LoVo (cell line): ENCODE measurements at places on chromosomes 2 and 18.

DNA sequence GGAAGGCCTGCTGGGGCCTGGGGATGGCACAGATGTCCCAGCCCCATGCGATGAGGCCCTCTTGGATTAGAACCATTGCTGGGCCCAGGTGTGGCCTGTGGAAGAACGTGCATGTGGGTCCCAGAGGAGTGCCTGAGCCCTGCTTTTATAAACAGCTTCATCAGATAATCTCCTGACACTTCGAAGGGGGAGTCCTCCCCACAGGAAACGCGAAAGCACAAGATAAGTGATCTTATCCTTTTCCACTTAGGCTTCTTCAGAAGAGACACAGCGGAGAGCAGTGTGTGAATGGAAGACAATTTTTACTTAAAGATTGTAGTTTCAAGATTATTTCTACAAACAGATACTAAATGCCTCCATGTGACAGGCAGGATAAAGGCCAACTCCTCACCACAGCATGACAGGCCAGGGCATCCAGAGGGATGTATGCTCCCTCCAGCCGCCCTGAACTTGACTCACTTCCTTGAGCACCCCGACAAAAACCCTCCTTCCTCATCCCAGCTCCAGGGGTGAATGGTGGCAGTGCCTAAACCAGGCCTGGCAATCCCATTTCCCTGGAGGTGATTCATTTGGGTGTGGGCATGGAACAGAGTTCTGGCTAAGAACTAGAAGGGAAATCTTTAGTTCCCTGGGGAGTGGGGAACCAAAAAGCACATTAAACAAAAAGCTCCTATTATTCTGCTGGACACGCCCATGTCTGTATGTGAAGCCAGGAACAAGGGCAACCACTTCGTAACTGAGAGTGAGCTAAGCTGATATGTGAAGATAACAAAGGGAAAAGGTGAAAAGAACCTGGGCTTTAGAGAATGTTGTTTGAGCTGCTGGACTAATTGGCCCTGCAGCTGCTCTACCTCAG, 56.2 kb upstream of the TMEM163 start:
- no peak for DNase-seq

DNA sequence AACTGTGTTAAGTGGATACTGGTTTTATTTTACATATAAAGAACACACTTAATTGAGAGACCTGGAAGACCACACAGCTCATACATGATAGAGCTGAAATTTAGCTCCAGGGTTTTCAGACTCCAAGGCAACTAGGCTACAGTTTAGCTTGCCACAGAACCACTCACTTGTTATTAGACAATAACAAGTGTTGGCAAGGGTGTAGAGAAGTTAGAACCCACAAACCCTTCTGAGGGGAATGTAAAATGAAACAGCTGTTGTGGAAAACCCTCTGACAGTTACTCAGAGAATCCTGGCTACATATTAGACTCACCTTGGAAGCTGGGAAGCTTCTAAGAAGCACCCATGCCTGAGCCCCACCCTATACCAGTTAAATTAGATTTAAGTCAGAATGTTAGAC, 75.3 kb downstream of the MAP3K20 start:
- DNase-seq, result no peak

GRCh38 chr2:96203130-96204028, 5.2 kb downstream of the STARD7 start:
- DNase-seq, result no peak

GRCh38 chr2:101231937-101232730, 20.6 kb upstream of the CNOT11 start:
- DNase-seq, result no peak

DNA sequence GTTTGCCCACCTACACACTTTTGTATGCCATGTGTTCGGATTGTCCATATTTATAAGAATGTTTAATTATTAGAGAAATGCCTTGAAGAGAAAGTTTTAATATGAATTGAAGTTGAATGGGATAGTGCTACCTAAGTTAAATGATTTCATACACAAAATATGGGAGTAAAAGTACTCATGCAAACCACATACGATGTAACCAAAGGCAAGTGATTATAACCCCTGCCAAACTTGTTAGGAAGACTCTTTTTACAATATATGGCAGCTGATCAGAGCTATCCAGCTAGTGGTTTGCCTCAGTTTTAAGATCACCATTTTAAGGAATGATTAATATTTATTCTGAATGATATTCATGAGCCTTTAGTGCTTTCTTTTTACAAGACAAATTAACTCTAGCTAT, 106.7 kb downstream of the MYO1B start:
- DNase-seq, result no peak

- DNase-seq, result no peak
These were observed 2.1 kb upstream of the TOGARAM2 start for GRCh38 chr2:28979041-28979440.

DNA sequence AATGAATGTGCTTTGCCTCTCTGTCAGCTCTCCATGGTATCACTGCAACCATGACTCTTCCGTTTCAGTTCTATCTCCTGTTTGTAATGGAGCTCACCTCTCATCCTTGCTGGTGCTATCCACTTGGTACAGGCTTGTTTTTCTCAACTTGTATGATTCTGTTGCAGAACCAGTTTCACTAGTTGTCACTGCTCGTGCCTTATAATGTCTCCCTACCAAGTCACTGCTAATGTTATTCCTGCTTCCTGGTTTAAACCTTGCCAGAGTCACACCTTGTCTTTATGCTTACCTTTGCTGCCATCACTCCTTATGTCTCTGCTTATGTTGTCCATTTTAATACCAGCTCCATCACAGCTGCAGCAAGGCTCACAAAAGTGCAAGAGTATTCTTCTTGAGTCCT, 1191.0 kb upstream of the LRRTM1 start:
- no peak for DNase-seq

GRCh38 chr2:68907920-68908253, 36.7 kb upstream of the BMP10 start:
- DNase-seq, result no peak

DNA sequence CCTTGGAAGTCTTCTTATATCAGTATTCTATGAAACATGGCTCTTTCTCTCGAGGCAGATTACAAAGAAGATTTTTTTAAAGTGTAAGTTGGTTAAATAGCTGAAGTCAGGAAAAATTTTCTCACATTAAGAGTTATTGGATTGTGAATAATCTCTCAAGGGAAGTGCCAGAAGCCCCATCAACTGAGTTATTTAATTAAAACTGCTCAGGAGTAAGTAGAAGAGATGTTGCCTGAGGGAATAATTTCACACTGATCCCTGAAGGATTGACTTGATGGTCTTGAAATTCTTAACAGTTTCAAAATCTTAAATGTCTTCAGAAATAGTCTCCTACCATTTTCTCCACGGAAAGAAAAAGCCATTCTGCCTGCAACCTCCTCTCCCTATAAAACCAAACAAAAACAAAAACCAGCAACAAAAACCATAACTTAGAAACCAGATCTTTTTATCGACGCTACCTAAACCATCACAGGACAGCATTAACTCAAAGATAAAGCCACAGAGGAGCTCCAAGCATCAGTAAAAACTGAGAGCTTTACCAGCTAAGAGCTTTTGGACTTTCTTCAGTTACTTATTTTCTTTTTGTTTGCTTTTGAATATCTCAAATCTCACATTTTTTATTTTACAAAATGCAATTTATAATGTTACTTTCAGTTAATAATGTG, 12.9 kb downstream of the CD226 start:
- DNase-seq, result no peak
